T-helper 17 cell (primary cell): ENCODE measurements at places on chromosomes 7 and 10.

- DNase-seq: no peak
Measured at GRCh38 chr10:12780634-12781601, 220.6 kb downstream of the CCDC3 start.

- DNase-seq: no peak
Measured at GRCh38 chr10:112491144-112491543, 44.1 kb downstream of the VTI1A start.

DNA sequence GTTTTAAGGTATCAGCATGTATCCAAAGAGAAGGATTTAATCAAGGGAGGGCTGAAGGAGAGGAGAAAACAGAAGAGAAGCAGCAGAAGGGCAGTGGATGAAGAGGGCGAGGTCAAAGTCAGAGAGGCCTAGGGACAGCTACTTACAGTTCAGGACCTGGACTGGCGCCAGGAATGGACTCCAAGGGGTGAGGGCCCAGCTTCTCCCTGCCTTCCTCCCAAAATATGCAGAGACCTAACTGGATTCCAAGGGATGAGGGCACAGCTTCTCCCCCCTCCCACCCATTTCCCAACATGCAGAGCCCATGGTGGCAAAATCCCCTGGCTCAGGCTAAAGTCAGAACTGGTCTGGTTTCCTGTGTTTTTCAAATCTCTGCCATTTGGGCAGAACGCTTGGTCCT lies 3.4 kb upstream of the TCF7L2 start:
- no peak for DNase-seq

GRCh38 chr7:128840326-128841170 lies 10.3 kb downstream of the FLNC start:
- DNase-seq: no peak

DNA sequence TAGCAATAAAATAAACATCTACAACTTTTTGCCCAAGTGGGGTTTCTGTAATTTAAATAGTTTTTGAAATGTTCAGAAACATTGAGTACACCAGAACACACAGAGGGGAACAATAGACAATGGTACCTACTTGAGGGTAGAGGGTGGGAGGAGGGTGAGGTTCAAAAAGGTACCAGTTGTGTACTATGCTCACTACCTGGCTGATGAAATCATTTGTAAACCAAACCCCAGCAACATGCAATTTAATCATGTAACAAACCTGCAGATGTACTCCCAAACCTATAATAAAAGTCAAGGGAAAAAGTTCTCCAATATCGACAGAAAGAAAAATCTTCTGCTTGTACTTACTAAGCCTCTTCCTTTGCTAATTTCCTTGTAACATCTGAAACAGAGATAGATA lies 4.2 kb upstream of the TES start:
- DNase-seq: no peak

DNA sequence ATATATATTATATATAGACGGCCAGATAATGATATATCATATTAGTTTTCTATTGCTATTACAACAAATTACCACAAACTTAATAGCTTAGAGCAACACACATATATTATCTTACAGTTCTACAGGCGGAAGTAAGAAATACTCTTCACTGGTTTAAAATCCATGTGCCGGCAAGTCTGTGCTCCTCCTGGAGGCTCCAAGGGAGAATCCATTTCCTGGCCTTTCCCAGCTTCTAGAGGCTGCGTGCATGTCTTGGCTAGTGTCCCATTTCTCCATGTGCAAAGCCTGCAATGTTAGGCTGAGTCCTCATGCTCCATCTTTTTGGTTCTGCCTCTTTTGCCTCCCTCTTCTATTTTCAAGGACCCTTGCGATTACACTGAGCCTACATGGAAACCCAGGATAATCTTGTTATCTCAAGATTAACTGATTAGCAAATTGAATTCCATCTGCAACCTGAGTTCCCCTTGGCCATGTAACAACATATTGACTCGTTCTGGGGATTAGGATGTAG lies 23.9 kb upstream of the PNLIPRP3 start:
- DNase-seq: no peak

DNA sequence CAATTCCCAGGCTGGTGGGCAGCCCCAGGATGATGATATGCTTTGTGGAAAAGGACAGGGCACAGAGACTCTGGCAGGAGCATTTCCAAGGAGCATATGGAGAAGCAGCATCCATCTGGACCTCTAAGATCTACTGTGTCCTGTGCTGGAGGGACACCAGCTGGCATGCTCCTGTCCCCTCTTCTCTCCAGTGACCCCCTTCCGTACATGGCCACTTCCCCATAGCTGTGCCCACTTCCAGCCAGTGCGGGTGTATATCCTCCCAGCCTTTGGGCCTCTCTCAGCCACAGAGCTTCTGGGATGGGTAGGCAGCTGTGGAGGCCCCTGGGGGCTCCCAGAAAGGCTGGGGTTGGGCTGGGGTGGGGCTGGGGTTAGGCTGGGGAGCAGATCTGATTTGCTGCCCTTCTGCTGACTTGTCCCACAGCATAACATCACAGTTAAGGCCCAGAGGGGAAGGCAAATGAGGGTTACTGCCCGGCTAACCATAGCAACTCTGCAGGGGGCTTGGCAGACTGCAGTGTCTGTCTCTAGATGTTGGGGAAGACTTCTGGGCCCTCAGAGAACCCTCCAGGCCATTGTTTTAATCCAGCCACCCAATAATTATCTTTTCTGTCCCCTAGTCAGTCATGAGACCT lies 6.3 kb downstream of the NPFFR1 start:
- no peak for DNase-seq

- DNase-seq: no peak
Measured at GRCh38 chr7:50473531-50473930, 23.4 kb upstream of the FIGNL1 start.

GRCh38 chr7:96200740-96201139 lies 121.2 kb downstream of the SLC25A13 start:
- DNase-seq: no peak

GRCh38 chr10:67107670-67108069 lies 181.8 kb downstream of the LRRTM3 start:
- DNase-seq: no peak

GRCh38 chr7:79212334-79212733 lies 241.1 kb downstream of the MAGI2 start:
- no peak for DNase-seq

- no peak for DNase-seq
Measured at GRCh38 chr10:126964190-126964589, 59.0 kb downstream of the DOCK1 start.

DNA sequence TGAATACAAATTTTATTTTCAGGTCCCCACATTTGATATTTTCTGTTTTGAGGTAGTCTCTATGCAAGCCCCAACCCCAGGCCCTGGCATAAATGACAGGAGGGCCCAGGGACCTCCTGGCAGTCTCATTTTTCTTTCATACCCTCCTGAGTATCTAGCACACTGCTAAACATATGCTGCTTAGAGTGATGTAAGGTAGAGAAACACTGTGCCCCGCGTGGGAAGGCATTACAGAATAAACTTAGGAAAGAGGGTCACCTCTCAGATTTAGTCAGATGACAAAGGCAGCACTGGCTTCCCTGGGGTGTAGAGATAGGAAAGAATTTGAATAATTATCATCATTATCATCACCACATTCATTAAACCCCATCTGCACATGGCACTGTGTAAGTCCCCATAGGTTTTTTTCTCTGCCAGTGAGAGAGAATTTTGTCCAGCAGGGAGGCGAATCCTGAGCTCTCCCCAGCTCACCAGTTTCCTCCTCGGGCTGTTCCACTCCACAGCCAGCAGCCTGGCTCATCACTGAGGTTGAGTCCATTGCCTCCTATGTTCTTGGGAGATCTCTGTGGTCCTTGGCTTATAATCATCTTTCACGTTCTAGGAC lies 507.3 kb upstream of the GALNT17 start:
- no peak for DNase-seq
